ENCODE measurements at places on chromosomes 4 and X.

GRCh38 chrX:22032084-22032483, at the start of gene PHEX:
TSS of gene PHEX (plus strand) at chrX:22032325. CDS start at chrX:22033006, 681 bp downstream.
- no peak for DNase-seq

- DNase-seq: no peak
These were observed 109.8 kb downstream of the HMX1 start for GRCh38 chr4:8761824-8762205.

- DNase-seq: peak; percentile 6
These were observed 50.4 kb upstream of the PTPN13 start for GRCh38 chr4:86543560-86544309.

DNA sequence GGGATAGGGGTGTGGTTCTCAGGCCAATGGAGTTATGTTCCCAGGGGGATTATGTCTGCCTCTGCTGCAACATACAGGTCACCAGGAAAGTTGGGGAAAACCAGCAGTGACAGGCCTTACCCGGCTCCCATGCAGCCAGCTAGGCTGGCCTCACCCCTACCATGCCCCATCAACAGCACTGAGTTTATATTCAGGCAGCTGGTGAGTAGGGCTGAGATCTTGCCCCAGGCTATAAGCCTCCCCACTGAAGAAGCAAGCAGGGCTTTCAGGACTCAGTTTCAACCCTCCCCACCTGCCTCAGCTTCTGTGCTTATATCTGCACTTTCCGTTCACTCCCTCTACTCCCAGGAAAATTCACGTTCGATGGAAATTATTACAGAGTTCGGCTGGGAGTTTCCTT, 122.4 kb upstream of the PGRMC2 start:
- no peak for DNase-seq

DNA sequence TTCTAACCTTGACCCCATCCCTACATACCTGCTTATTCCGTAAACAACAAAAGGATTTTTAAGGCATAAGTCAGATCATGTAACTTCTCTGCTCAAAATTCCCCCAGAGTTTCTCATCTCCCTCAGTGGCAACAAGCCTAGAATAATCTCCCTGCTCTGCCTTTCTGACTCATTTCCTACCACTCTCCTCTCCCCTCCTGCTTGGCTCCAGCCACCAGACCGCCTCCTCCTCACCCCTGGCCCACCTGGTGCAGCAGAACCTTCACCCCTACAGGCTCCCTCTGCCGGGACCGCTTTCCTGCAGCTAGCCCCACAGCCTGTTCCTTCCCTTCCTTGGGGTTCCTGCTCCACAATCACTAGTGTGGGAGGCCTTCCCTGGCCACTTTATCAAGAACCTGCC, 32.1 kb downstream of the TSPAN5 start:
- no peak for DNase-seq

DNA sequence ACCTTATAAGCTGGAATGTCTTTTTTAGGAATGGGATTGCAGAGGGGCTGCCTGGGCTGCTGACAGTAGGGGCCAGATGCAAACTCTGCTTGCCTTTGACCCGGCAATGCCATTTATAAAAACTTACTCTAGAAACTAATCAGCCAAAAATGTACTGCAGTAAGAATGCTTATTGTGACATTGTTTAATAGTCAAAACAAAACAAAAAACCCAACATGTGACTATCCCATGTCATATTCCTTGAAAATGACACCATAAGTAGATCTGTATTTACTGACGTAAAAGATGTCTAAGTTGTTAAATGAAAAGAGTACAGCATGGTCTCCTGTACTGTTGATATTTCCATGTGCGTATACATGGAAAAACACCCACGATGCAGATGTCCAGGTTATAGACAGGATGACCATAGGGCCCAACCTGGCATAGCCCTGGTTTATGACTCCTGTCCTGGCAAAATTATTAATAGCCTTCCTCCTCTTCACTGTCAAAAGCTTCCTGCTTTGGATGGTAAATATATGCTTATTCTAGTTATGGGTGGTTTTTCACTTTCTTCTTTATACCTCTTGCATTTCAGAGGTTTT, 138.9 kb downstream of the PTTG2 start:
- no peak for DNase-seq

DNA sequence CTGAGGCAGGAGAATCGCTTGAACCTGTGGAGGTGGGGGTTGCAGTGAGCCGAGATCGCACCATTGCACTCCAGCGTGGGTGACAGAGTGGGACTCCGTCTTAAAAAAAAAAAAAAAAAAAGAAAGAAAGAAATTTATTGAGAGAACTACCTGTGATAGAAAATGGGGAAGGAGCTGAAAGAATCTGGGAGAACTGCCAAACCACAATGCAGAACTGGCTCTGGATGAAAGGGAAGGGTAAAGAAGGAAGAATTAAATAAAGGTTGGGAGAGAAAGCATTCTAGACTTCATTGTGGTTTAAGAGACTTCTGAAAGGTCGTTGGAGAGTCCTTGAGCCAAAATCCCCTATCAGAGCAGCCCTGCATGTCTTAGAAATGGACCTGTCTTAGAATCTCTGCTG, 567.9 kb upstream of the HTR2C start:
- DNase-seq: no peak

GRCh38 chr4:10611673-10612072, 72.9 kb downstream of the CLNK start:
- no peak for DNase-seq

- DNase-seq: no peak
These were observed 22.2 kb downstream of the GUF1 start for GRCh38 chr4:44700427-44700826.

- no peak for DNase-seq
These were observed 22.0 kb downstream of the ATP5ME start for GRCh38 chr4:651884-652642.

- DNase-seq: no peak
These were observed 81.3 kb downstream of the PPP1R2C start for GRCh38 chrX:42696536-42697124.

- no peak for DNase-seq
These were observed 41.1 kb upstream of the FAM9C start for GRCh38 chrX:13085526-13085925.

- DNase-seq: no peak
These were observed 856.8 kb downstream of the STIM2 start for GRCh38 chr4:27717431-27717755.

DNA sequence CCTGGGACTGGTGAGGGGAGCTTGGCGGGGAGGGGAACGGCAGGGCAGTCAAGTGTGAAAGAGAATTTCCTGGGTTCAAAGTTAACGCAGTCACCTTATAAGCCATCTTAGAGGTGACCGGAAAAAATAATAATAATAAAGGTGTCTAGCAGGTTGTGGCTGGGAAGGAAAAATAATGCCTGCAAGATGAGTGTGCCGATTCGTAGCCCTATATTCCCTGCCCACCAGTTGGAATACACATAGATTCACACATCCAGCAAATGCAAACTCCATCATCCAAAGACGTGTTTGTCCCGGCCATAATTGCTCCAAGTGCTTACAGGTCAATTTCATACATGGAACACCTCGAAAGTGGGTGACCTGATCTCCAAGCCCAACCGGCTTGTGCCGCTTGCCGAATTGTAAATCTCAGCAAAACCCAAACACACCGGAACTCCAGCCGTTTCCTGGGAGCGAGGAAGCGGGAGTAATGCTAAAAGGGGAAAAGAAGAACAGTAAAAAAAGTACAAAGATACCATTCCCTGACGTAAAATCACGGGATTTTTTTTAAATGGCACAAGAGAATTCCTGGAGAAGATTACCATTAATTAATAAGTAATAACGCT, 1.3 kb upstream of the FAT1 start:
- no peak for DNase-seq

- no peak for DNase-seq
These were observed 49.5 kb downstream of the GAK start for GRCh38 chr4:882646-883045.

DNA sequence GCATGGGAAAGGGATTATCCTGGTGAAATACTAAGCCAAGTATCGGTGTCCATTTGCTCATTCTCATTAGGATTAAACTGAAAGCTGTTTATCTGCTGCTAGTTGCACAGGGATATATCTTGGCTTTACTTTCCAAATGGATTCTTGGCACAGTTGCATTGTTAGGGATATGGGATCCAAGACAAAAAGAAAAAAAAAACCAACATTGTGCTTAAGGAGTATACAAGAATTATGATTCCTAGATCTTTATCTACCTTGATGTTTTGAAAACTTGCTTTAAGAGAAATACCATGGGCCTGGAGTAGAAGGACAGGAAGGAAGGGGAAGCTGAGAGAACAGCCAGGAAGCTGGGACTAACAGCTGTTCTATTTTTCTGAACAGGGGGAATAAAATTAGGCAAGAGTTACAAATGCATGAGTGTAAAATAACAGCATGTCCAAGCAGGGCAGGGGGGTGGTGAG, 107.6 kb downstream of the ATXN3L start:
- no peak for DNase-seq

- DNase-seq: no peak
These were observed 107.9 kb downstream of the ZNF827 start for GRCh38 chr4:145830699-145831098.

- no peak for DNase-seq
These were observed 7.5 kb downstream of the FHDC1 start for GRCh38 chr4:152943672-152944071.

- DNase-seq: peak; percentile 49
These were observed 41.9 kb downstream of the PCDH19 start for GRCh38 chrX:100368167-100368566.

- peak; percentile 56 for DNase-seq
These were observed 644 bp upstream of the EBP start for GRCh38 chrX:48520976-48521352.

GRCh38 chr4:109928327-109929045, 15.8 kb downstream of the EGF start:
- peak; percentile 34 for DNase-seq

- no peak for DNase-seq
These were observed 14.4 kb upstream of the MAN2B2 start for GRCh38 chr4:6560416-6561172.

GRCh38 chrX:57899906-57900305, 10.4 kb downstream of the ZXDA start:
- DNase-seq: no peak

GRCh38 chrX:76148041-76148665, 24.7 kb upstream of the PBDC1 start:
- no peak for DNase-seq

GRCh38 chr4:8434251-8435073, 6.1 kb downstream of the ACOX3 start:
- no peak for DNase-seq

DNA sequence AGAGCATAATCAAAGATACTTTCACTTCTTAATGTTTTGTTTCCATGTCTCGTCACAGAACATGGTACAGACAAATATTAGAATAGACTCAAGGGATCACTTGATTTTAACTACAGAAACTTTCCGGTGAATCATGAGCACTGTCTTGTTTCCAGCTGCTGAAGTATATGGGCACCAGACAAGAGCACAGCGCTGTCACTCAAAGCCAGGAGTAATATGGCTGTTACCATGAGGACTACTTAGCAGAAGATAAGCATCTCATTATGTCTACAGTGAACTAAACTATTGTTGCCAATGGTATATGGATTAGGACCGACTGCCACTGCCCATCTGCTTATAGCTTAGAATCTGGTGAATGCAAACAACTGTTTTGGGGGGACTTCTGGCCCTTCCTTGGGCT, 34.3 kb downstream of the MECP2 start:
- DNase-seq: no peak

DNA sequence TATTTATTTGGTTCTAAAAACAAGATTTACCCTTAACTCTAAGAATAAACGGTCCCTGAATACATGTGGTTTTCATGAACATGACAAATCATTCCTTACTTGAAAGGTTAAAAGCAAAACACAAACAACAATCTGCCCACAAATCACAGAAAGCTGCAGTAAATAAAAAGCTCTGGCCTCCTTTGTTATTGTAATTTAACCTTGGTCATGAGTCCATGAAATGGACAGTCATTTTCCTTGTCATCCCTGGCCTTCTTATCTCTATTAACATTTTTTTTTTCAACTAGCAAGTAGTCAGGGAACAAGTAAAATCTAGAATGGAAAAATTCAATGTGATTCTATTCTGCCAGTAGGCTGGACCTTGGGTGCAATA, 92.7 kb downstream of the SCD5 start:
- DNase-seq: no peak
